ENCODE measurements at places on chromosomes 7 and 10. TPM values are rescaled to one million over a fixed set of nuclear protein-coding genes. Genes with fewer than 3 reads are reported as not detected.

The SAP25 gene
- 19.5 TPM for total RNA-seq

The STEAP1B gene
- not detected for total RNA-seq

The OR2A12 gene
- not detected for total RNA-seq

The LRGUK gene
- 4.9 TPM for total RNA-seq

GRCh38 chr10:47008769-47009168 lies 97.5 kb downstream of the PTPN20 start:
- H3K27me3 ChIP-seq = no peaks in the 10 kb centered on the region
- no peak overlapping the region for H3K27ac ChIP-seq
- DNase-seq = no peak
- no peaks in the 10 kb centered on the region for H3K4me1 ChIP-seq
- H3K4me3 ChIP-seq = no peak overlapping the region

DNA sequence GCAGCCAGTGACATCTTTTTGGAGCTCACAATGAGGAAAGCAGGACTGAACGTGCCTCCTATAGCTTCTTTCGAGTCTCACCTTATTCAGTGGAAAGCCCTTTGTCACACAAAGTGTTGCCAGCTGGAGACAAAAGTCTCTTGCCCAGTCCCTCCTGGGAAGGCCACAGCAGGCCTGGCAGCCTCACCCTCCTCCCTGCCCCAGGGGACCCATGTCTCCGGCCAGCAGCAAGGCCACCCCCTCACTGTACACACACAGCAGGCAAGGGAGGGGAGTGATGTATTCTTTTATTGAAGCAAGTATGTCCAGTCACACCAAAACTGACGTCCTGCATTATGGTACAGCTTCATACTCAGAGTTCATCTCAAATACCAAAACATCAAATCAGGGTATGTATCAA lies 56.0 kb downstream of the CSGALNACT2 start:
- H3K27me3 ChIP-seq = no peaks in the 10 kb centered on the region
- no peaks in the 10 kb centered on the region for H3K36me3 ChIP-seq
- peak overlapping the region; percentile 49 for H3K27ac ChIP-seq
- DNase-seq = no peak

- H3K4me3 ChIP-seq = no peak overlapping the region
- no peaks in the 10 kb centered on the region for H3K36me3 ChIP-seq
- no peak overlapping the region for H3K27ac ChIP-seq
- DNase-seq = no peak
Observed at GRCh38 chr7:31362401-31362800, 21.9 kb upstream of the NEUROD6 start.

DNA sequence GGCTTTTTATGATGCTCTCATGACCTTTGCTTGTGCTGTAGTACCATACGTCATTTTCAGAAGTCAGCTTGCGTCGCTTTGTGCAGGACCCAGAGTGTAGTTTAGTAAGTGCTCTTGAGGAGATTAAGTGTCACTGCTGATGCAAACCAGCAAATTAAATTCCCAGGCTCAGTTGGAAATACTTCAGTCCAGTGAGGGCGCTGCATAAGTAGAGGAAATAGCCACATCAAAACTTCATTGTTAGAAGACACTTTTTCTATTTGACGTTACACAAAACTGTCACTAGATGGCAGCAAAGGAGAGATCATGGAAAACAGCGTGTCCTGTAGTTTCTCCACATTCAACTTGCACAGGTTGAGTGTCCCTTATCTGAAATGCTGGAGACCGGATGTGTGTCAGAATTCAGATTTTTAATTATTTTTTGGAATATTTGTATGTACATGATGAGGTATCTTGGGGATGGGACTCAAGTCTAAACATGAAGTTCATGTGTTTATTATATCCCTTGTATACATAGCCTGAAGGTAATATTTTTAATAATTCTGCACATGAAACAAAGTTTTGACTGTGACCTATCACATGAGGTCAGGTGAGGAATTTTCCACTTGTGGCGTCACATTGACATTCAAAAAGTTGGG lies 7.9 kb downstream of the ZNF22 start:
- DNase-seq = peak; percentile 48
- no peaks in the 10 kb centered on the region for H3K36me3 ChIP-seq

- no peaks in the 10 kb centered on the region for H3K36me3 ChIP-seq
Observed at GRCh38 chr7:42262964-42263363, 26.0 kb upstream of the GLI3 start.

DNA sequence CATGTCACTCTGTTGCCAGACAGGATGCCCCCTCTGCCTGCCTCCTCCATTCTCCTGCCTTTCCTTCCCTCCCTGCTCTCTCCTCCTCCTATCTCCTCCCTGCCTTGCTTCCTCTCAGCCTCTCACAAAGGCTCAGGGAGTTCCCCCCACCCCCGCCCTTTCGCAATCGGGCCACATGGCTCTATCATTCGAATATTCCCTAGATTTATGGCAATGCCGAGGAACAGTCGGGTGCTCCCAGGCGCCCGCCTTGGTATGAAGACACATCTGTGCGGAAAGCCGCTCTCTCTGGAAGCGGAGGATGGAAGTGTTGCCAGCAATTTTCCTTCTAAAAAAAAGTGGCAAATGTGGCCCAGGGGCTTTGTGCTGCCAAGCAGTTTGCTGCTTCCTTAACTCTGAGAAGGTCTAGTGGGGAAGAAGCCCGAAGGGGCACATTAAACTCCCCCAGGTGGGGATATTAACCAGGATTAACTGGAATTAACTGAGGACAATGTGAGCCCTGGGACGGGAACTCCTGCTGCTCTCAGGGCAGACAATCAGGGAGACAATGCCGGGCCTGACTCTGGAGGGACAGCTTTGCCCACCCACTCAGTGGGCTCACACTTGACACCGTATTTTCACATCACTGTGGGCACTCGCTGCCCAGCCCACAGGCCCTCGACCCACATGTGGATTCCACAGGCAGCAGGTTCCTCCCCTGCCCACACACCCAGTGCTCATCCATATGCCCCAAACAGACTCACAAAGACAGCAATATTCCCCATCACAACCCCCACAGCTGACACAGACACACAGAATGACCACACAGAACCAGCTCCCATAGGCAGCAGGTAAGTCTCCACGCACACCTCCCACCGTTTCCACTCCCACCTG lies 88.4 kb upstream of the SMNDC1 start:
- no peaks in the 10 kb centered on the region for H3K36me3 ChIP-seq
- no peak overlapping the region for H3K27ac ChIP-seq
- DNase-seq = peak; percentile 54

GRCh38 chr10:13349463-13350274 lies 1.6 kb upstream of the SEPHS1 start:
- peak overlapping the region; percentile 92 for H3K27ac ChIP-seq
- H3K36me3 ChIP-seq = no peaks in the 10 kb centered on the region
- peak; percentile 38 for DNase-seq
- H3K27me3 ChIP-seq = no peaks in the 10 kb centered on the region
- H3K4me3 ChIP-seq = peak overlapping the region; percentile 83

DNA sequence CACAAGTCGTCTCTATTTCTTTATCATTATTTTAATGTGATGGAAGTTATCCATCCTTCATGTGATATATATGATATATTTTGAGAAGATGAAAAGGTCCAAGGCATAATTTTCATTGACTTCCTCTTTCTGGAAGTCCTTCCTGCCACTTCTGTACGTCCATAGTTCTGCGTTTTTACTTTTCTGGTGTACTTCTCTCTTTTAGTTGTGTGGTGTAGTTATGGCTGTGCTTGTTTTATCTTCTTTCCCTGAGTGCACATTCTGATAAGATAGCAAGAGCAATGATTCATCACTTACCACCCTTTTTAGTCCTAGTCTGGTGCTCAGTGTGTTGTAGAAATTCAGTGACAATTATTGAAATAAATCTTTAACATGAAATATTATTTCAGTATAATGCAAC lies 231.3 kb upstream of the FERD3L start:
- DNase-seq = no peak
- no peaks in the 10 kb centered on the region for H3K36me3 ChIP-seq
- H3K27ac ChIP-seq = no peak overlapping the region
- H3K4me3 ChIP-seq = no peak overlapping the region
- no peaks in the 10 kb centered on the region for H3K4me1 ChIP-seq

DNA sequence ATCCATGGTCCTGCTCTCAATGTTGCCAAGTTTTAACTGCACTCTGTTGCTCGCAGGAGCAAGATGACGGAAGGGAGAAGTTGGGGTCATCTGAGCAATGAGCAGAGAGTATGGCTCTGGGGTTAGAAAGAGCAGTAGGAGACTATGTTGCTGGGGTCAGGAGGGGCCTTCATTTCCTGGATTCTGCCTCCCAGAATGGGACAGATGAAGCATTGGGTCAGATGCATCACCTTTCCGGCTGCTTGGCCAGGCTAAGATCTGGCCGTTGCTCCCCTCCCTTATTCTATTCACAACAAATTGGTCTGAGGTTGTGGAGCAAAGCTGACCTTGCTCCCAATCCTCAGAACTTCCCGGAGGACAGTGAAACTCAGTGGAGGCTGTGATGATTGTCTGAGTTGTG lies 22.4 kb downstream of the STMP1 start:
- no peak for DNase-seq
- no peak overlapping the region for H3K4me3 ChIP-seq
- no peak overlapping the region for H3K27ac ChIP-seq
- H3K27me3 ChIP-seq = no peaks in the 10 kb centered on the region
- H3K4me1 ChIP-seq = no peaks in the 10 kb centered on the region

- H3K36me3 ChIP-seq = no peaks in the 10 kb centered on the region
- no peak overlapping the region for H3K4me3 ChIP-seq
- no peaks in the 10 kb centered on the region for H3K4me1 ChIP-seq
- H3K27ac ChIP-seq = no peak overlapping the region
- DNase-seq = no peak
- no peaks in the 10 kb centered on the region for H3K27me3 ChIP-seq
Observed at GRCh38 chr10:122287570-122287969, 16.5 kb downstream of the BTBD16 start.

GRCh38 chr7:46744957-46745706 lies 824.1 kb upstream of the IGFBP3 start:
- DNase-seq = no peak
- H3K27ac ChIP-seq = no peak overlapping the region
- no peaks in the 10 kb centered on the region for H3K36me3 ChIP-seq
- H3K4me1 ChIP-seq = no peaks in the 10 kb centered on the region

DNA sequence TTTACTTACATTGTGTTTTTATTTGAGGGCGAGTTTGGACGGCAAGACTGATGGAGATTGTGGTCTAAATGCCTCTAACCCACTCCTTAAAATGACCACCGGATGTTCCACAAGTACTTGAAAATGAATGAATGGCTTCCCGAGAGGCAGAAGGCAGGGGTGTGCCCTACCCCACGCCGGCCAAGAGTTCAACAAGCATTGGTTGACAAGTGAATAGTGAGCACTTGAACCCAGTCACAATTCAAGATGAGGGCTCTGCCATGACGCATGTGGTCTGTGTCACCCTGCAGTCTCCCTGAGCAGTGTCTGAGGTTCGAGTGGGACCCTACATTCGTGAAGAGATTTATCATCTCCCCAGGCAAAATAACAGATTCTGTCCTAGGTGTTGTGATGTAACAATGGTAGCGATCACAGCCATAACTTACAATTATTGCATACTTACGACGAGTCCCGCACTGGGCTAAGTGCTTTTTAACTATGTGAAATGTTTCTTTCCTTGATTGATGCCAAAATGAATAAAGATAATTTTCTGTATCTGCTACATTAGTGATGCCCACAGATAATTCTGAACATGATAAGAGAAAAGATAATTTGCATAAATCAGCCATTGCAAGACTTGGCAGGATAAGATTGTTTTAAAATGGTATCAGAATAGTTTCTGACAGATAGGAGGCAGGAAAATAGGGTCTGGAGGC lies 305.4 kb downstream of the WDR37 start:
- no peaks in the 10 kb centered on the region for H3K4me1 ChIP-seq
- no peaks in the 10 kb centered on the region for H3K36me3 ChIP-seq
- H3K27ac ChIP-seq = no peak overlapping the region
- no peak overlapping the region for H3K4me3 ChIP-seq
- no peaks in the 10 kb centered on the region for H3K27me3 ChIP-seq

DNA sequence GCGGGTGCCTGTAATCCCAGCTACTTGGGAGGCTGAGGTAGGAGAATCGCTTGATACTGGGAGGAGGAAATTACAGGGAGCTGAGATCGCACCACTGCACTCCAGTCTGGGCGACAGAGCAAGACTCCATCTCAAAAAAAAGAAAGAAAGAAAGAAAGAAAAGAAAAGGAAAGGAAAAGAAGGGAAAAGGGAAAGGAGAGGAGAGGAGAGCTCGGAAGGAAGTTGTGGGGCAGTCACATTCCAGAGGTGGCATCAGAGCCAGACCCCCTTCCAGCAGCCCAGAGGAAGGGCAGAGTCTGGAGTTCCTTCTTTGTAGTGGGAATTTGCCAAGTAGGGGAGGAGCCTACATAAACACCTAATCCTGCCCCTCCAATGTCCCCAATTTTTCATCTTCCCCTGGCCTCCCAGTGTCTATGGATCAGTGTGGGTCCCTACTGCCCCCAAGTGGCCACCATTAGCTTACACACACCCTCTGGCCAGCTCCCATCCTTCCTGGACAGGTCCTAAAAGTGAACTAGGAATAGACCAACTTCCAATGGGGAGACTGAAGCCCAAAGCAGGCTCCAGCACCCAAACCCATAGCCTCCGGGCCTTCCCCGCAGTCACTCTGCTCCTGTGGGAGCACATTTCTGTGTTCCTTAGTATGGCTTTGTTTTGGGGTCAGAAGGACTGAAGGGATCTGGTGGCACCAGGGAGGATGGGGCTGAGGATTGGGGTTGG lies 39.6 kb upstream of the HSPB1 start:
- H3K27ac ChIP-seq = no peak overlapping the region
- no peaks in the 10 kb centered on the region for H3K36me3 ChIP-seq
- H3K27me3 ChIP-seq = no peaks in the 10 kb centered on the region
- no peak overlapping the region for H3K4me3 ChIP-seq

- no peak overlapping the region for H3K4me3 ChIP-seq
- no peaks in the 10 kb centered on the region for H3K4me1 ChIP-seq
- no peak overlapping the region for H3K27ac ChIP-seq
- DNase-seq = no peak
- H3K36me3 ChIP-seq = no peaks in the 10 kb centered on the region
- H3K27me3 ChIP-seq = no peaks in the 10 kb centered on the region
Observed at GRCh38 chr10:97243836-97244235, 48.6 kb downstream of the ARHGAP19 start.

DNA sequence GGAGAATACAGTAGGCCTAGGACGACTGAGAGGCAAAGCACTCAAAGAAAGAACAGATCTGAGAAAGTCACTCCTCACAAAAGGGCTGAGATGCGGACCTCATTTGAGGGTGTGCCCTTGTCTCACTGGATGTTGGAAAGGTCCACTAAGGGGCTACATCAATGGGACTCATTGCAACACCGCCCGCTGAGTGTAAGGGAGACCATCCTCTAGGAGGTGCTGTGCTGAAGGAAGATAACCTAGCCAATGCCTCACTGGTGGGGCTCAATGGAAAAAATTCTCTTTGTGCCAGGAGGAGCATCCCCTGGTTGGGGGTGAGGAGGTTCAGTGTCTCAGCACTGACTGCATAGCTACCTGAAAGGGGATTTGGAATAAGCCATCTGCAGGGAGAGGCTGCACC lies 758.7 kb upstream of the CELF2 start:
- H3K4me1 ChIP-seq = no peaks in the 10 kb centered on the region
- no peak overlapping the region for H3K27ac ChIP-seq
- DNase-seq = no peak
- H3K36me3 ChIP-seq = no peaks in the 10 kb centered on the region
- no peak overlapping the region for H3K4me3 ChIP-seq
